Inflammatory macrophage (primary cell): ENCODE measurements at places on chromosomes 13 and 19.

GRCh38 chr19:49929121-49929610 lies at the start of the genes ATF5 and NUP62:
Gene ATF5, plus strand, starts transcription at chr19:49929205. Its CDS starts 1,646 bp downstream, at chr19:49930851.
Gene NUP62, minus strand, starts transcription at chr19:49929504. Its CDS starts 19,697 bp downstream, at chr19:49909807.
- DNase-seq = peak; percentile 91

GRCh38 chr13:91216928-91217700 lies 130.4 kb upstream of the MIR17HG start:
- no peak for DNase-seq

DNA sequence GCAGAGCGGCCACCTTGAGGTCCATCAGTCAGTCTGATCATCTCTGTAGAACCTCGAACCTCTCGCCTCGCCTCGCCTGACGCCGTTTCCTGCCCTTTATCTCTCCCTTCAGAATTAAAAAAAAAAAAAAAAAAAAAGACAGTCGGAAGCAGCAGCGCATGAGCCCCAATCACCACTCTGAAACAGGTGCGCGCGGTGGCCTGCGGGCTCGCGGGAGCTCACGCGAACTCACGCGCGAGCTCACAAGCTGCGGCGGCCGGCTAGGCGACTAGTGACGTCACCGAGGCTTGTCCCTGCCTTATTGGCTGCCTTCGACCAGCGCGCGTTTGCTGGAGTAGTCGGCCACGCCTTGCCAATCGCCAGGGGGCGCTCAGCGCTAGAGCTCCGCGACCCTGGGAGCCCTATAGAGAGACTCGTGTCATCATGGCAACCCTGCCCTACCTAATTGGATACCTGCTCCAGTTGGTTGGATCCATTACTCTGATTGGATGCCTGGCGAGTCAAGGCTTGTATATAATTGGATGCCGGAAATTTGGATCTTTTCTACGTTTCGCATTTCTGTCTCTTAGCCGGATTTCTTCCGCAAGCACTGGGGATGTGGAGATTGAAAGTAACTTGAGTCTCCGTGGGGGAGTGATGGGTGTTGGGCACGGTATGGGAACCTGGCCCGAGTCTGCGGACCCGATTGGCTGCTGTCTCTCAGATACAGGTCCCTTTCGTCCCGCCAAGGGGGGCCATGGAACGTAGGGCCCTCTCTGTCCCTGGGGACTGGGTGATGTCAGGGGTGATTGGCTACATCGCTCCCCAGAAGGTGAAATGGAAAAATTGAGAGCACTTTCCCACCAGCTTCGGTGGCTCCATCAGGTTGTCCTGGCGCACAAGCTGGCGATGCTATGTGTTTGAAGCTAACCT lies 31.6 kb downstream of the SYT3 start:
- peak; percentile 68 for DNase-seq

DNA sequence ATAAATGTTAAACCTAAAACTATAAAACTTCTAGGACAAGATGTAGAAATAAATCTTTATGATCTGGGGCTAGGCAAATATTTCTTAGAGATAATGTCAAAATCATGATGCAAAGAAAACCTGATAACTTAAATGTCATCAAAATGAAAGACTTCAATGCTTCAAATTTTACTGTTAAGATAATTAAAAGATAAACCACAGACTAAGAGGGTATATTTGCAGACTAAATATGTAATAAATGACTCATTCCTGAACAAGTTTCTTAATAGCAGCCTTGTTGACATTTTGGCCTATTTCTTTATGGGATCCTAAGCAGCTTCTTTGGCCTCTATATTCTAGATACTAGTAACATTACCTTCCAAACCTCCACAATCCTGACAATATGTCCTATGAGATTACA lies 2878.3 kb upstream of the PCDH20 start:
- DNase-seq = no peak

- peak; percentile 12 for DNase-seq
These were observed 1073.4 kb downstream of the PCDH17 start for GRCh38 chr13:58704953-58705352.

- DNase-seq = no peak
These were observed 169.9 kb upstream of the NBEA start for GRCh38 chr13:34772206-34772605.

DNA sequence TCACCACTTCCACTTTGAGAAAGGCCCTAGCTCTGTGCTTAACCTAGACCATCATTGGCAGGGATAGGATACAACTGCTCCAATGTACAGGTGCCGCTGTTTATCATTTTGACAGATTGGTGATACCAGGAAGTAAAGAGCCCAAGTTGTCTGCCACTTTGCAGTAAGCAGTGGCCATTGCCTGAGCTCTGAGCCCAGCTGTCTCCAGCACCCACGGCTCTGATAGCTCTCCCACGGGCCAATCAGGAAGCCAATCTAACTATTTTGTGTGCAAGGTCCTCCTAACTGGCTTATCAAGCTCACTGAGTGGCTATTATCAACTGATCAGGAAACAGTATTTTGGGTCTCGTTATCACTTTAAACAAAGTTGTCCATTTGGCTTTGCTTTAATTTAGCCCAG lies 181.1 kb downstream of the DCT start:
- DNase-seq = no peak

GRCh38 chr19:38733241-38733492 lies 11.1 kb downstream of the CAPN12 start:
- DNase-seq = no peak

- peak; percentile 89 for DNase-seq
These were observed 78.0 kb downstream of the ATP11A start for GRCh38 chr13:112767506-112768471.

DNA sequence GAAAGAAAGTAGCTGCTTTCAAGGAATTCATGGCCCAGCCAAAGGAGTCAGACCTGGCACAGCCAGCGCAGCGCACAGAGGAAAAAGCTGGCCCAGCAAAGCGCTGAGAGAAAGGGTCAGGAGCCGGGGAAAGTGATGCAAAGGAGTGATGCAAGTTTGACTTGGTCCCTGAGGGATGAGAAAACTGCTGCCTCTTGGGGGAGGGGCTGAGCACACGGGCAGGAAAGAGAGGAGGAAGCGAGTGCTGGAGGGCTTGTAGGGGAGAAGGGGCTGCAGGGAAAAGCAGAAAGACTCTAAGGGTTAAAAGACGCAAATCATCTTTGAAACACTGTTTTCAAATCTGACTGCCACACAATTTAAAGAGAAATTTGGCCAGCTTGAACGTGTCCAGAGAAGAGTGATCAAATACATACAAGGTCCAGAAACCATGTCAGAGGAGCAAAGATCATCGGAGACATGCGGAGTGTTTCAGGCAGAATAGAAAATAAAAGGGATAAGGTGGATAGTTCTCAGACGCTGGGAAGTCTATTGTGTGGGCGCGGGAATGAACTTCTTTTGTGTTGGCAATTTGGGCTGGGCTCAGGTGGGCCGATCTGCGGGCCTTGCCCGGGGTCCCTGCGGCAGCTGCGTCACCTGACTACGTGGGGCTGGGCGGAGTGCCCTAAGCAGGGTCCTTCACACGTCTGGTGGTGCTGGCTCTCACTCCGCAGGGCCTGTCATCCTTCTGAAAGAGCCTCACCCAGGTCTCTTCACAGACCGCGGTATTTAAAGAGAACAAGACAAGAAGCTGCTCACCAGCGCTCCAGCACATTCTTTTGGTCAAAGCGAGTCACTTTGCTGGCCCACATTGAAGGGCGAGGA lies 18.1 kb downstream of the N4BP2L1 start:
- no peak for DNase-seq

- no peak for DNase-seq
These were observed 22.5 kb downstream of the SERP2 start for GRCh38 chr13:44395976-44396694.

DNA sequence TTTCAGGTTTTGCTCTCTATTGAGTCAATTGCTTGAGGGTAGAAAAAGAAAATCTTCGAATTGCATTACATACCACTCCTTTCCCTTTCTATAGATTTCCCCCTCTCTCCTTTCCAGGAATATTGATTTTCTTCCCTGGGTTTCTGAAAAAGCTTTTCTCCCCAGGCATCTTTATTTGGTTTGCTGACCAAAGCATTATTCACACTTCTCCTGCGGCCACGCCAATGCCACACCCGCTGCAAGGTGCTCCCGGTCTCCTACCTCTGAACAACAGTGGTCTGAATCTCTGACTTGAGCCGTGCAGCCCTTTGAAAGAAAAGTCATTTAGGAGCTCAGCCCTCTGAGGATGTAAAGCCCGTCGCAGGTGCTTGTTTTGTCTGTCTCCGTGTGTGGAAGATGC lies 350.9 kb upstream of the TMTC4 start:
- DNase-seq = no peak

DNA sequence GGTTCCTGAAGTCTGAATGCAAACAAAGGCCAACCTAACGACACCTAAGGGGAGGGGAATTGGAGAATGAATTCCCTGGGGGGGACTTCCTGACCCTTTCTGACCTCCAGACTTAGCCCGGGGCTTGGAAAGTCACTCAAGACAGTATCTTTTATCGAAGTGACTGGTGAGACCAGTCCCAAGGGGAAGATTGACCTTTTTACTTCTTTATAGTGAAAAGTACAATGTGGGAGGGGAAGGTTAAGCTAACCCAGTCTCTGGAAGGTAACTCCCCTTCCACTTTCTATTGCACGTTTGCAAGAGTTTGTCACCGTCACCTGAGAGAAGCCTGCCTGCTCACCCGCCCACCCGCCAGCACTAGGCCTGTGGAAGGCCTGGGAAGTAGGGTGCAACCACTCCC lies 111.9 kb downstream of the EFNB2 start:
- DNase-seq = no peak

DNA sequence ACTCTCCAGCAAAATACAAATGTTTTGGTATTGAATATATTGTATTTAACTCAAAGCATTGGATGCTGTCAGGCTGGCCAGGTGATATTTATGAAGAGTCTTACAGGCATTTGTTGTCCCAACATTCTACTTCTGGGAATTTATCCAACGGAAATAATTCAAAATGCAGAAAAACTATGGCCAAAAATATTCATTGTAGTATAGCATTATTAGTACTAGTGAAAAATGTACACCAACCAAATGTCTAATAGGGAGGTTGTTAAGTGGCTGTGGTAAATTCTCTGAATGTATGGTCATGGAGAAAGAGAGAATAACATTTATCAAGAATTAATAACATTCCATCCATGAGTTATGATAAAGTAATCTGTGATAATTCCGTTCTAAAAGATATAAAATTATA lies 38.6 kb upstream of the GAS6 start:
- no peak for DNase-seq
